Activated CD4-positive, alpha-beta T cell treated with anti-CD3 and anti-CD28 coated beads, Interleukin-10, Interleukin-2, amounts not matched to agents 100 ng/mL and 50 ng/mL, durations not matched to agents 16 hours and 8 hours (primary cell): ENCODE measurements at places on chromosomes 6 and 20.

DNA sequence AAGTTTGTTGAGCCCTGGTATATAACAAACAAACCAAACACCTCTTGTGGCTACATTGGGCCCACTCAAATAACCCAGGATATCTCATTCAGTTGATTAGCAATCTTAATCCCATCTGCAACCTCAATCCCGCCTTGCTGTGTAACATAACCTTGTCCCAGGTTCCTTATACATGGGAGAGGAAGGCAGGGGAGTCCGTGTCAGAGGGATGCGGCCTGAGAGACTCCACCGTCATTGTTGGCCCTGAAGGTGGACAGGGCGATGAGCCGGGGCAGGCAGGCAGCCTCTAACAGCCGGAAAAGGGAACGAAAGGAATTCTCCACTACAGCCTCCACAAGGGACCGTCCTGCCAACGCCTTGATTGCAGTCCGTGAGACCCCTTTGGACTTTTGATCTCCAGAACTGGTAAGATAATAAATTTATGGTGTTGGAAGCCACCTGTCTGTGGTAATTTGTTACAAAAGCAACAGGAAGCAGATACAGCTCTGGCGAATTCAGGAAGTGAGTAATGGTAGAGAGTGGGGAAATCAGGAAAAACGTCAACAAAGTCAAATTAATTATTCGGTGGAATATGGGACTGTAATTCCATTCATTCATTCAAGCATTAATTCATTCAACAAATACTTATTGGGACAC lies 124.5 kb upstream of the SALL4 start:
- DNase-seq = no peak

DNA sequence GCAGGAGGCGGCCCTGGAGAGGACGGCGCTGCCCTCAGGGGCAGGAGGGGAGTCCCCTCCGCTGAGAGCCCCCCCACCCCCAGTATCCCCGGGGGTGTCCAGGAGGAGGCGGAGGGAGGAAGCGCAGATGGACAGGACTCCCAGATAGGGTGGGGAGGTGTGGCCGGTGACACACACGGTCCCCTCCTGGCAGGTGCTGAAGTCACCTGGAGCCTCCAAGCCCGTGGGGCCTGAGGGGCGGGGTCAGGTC lies 1.4 kb downstream of the STMN3 start:
- no peak for DNase-seq

DNA sequence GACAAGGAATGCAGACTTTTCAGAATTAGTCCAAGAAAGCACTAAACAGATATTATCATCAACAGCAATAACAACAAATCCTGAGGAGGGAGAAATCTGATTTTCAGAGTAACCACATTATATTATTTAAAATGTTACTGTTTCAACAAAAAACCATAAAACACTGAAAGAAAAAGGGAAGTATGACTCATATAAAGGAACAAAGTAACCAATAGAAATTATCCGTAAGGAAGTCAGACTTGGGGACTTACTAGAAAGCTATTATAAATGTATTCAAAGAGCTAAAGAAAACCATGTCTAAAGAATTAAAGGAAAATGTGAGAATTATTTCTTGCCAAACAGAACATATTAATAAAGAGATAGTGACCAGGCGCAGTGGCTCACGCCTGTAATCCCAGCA lies 98.1 kb downstream of the MYLK4 start:
- DNase-seq = no peak

DNA sequence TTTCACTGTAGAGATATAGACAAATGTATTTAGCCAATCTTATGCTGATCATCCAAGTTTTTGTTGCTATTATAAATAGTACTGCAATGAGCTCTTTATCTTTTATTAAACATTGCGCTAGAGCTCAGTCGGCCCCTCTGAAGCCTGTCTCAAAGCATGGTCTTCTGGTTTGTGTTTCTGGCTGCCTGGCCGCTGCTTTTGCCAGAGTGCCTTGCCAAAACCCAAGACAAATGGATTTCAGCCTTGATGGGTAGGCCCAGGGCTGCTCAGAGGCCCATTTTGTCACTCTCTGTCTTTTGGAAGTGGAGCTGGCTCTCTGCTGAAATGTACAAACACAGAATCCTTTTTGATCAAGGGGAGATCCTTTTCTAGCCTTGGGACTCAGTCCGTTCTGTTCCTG lies 102.9 kb upstream of the KCNG1 start:
- no peak for DNase-seq

GRCh38 chr6:87807475-87807874 lies 105.4 kb upstream of the AKIRIN2 start:
- no peak for DNase-seq

GRCh38 chr6:49517919-49518318 lies 18.2 kb downstream of the GLYATL3 start:
- no peak for DNase-seq

- DNase-seq = no peak
These were observed 3.0 kb upstream of the ARID1B start for GRCh38 chr6:156773935-156774852.

DNA sequence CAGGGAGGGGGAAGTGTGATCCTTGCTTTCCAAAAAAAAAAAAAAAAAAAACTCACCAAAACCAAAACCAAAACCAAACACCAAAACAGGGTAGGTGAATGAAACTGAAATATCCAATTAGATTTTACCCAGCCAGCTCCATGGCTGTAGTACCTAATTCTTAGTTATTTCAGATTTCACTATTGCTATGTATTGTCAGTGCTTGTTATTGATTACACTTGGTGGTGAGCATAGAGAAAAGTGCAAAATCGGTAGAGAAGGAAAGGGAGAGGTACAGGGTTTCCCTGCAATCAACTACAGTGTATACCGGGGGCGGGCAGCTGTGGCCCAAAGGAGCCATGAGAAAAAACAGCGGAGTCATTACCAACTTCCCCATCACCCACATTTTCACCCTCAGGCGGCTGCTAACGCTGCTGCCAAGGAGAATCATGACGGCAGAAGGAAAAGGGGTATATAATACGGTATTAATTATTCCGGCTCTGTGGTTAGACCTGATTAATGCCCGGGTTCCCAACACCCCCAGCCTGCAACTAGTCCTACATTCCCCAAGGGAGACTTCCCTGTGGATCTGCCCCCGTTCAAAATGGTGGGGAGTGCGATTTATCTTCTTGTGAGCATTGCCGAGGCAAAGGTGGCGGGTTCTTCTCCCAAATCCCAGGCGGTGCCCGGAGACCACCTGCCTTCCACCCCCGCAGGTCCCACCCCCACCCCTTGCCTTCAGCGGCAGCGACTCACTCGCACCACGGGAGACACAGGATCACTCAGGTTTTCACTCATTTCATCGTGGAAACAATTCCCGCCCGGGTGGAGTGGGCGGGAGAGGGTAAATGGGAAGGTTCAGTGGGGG lies at the start of gene C6orf62:
Gene C6orf62 (minus strand): TSS at position 30 of the 847 bp plus-strand sequence. CDS start 486 bp downstream, outside the sequence.
- peak; percentile 69 for DNase-seq

DNA sequence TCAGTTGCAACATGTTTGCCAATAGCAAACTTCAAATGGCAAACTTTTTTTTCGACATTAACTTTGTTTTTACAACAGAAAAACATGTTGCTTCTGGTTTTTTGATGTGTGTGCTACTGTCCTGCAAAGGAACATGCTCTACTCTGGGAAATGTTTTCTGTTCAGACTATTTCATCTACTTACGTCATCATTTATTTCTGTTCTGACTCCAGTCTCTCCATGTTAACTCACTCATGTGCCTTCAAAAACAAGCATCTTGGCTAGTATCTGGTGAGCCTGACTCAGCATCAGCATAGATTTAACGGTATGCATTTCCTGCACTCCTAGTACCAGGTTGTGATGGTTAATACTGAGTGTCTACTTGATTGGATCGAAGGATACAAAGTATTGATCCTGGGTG lies 36.1 kb upstream of the MAP7 start:
- peak; percentile 40 for DNase-seq

- no peak for DNase-seq
These were observed 301.1 kb upstream of the RNF217 start for GRCh38 chr6:124661097-124661661.

DNA sequence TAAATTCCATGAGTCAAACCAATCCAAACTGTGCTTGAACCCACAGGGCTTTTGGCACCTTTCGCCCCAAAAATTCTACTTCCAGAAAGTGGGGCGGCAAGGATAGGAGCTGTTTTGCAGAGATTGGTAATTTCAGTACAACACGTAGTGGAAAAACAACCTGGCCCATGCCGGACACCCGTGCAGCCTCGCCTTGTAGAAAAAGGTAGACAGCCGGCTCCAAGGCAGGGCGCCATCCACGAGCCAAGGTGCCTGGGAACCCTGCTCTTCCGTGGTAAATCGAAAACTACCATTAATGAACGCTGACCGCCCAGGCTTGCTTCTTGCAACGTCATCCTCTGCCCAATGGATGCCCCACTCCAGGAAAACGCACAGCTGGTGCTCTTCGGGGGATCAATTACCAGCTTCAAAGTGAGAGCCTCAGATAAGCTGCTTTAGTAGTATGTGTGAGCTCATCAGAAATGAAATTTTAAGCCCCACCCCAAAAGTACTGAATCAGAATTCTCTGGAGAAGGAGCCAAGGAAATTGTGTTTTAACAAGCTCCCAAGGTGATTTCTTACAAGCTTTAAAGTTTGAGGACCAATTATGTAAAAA lies 1.8 kb downstream of the OOEP start:
- no peak for DNase-seq

DNA sequence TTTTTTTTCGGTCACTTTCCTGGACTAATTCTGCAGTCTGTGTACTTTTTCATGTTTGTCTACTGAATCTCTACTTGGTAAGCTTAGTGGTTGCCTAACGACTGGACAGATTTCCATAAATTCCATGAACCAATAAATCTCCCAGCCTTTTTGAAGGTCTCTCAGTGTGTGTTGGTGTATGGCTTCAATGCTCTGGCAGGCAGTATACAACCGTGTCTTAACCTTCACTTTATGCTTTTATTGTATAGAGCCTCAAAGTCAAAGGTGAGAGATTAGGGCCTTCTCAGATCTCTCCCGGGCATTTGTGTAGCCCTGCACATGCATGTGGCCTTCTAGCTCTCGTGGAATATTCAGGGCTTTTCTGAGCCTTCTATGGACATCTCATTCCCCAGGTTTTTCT lies 14.3 kb upstream of the CMTR1 start:
- DNase-seq = no peak

- no peak for DNase-seq
These were observed 681.6 kb upstream of the GJE1 start for GRCh38 chr6:141451181-141451510.

DNA sequence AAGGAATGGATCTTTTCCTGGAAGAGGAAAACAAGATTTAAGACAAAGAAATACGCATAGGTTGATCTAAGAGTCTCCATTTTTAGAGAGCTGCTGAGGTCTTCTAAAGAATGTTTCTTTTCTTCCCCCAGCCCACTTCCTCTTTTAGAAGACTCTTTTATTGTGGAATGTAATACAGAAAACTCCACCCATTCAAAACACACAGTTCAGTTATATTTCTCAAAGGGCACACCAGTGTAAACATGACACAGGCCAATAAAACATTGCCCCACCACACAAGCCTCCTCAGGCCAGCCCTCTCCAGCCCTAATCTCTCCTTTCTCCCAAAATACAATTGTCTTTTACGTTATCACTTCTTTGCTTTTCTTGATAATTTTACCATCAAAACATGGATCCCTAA lies 42.8 kb downstream of the SLC35B3 start:
- DNase-seq = no peak

- DNase-seq = no peak
These were observed 45.8 kb downstream of the PLCB4 start for GRCh38 chr20:9114709-9115108.

- DNase-seq = no peak
These were observed 445 bp downstream of the RAB32 start for GRCh38 chr6:146543940-146544615.

DNA sequence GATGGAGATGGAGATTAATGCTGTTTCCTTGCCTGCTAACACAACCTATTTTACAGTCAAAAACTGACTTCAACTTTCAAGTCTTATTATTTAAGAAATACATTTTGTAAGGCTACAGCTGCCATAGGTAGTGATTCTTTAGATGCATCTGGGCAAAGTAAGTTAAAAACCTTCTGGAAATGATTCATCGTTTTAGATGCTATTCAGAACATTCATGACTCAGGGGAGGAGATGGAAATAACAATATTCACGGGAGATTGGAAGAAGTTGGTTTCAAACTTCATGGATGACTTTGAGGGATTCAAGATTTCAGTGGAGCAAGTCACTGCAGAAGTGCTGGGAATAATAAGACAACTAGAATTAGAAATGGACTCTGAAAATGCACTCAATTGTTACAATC lies 174.9 kb upstream of the GGTLC1 start:
- no peak for DNase-seq

- no peak for DNase-seq
These were observed 4.6 kb upstream of the ADAM33 start for GRCh38 chr20:3686421-3686820.

DNA sequence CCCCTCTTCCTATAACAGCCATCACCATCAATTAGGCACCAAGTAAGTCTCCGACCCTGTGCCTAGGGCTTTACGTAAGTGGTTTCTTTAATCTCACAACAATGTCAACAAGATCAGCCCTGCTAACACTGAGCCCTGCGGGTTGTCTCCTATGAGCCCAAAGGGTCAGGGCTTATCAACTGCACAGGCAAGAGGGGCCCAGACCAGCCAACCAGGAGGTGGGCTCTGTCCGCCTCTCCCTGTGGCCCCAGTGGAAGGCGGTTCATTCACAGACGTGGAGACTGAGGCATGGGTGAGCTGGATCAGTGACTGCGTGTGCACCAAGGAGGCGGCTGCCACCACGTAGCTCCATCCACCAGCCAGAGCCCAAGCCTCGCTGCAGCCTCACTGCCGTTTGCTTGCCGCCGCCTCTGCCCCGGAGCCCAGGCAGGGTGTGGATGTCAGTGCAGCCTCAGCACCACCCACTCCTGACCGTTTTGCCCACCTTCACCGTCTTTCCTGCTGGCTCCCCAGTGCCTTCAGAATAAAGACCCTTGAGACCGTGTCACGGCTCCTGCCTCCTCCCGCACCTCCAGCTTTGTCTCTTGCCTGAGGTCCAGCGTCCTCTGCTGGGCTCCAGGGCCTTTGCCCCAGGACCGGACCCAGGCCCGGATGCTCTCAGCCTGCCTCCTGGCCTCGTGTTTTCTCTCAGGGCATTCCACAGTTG lies 78.7 kb downstream of the DLL1 start:
- DNase-seq = no peak

GRCh38 chr20:49631061-49631716 lies 63.3 kb upstream of the PTGIS start:
- DNase-seq = no peak

DNA sequence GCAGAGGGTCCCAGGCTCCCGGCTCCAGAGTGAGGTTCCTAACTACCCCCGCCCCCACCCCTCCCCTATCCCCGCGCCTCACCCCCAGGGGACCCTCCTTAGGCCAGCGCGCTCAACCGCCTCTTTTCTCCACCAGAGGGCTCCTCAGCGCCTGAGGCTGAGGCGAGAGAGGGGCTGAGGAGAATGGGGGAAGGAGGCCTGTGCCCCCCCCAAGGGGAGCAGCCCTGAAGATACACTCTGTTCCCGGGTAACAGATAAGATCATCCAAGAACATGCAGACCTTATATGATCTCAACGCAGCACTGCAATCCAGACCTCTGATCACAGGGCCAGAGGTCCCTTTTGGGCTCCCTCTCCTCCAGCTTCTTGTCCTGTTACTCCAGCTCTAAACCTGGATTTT lies 43.3 kb upstream of the MRPS10 start:
- DNase-seq = peak; percentile 33

GRCh38 chr6:37173493-37174195 lies 3.7 kb downstream of the PIM1 start:
- peak; percentile 65 for DNase-seq
